ENCODE measurements at places on chromosomes 7 and 10.

GRCh38 chr7:74718336-74718735, 55.5 kb upstream of the NCF1 start:
- no peaks in the 10 kb centered on the region for H3K27me3 ChIP-seq
- no peak for DNase-seq
- H3K4me3 ChIP-seq: no peak overlapping the region
- H3K36me3 ChIP-seq: peaks cover 93% of the 10 kb centered on the region
- H3K27ac ChIP-seq: no peak overlapping the region

DNA sequence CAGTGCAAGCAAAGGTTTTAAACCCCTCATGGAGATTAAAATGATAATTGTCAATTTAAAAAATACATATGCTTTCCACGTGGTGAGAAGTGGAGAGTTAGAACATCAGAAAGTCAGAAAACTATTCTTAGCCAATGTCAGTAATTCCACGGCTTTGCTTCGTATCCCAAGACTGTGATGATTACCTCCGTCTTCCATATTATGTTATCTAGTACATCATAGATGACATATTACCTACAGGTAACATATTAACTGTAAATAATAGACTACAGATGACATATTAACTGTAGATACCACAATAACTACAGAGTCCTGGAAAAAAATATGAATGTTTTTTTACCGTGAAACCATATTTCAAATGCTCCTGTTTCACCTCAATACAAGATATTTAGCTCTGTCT, 579.4 kb upstream of the PFKP start:
- H3K27ac ChIP-seq: no peak overlapping the region
- DNase-seq: no peak
- no peak overlapping the region for H3K4me3 ChIP-seq
- H3K36me3 ChIP-seq: no peaks in the 10 kb centered on the region
- H3K27me3 ChIP-seq: no peaks in the 10 kb centered on the region

DNA sequence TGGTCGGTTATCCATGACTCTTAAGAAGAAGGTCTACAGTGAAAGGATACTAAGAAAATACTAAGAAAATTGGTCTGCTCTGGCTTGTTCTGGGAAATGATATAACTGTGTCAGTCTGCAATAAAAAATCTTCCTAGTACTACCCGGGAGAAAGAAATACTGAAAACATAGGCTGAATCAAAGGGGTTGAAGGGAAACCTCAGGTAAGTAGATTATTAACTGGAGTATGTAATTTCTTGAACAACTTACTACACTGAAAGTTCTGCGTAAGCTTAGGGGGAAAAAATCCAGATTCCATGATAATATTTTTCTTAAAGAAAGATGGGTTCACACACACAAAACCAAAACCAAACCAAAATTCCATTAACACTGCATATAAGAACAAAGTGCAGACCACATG, 143.3 kb downstream of the KMT2E start:
- peaks cover 19% of the 10 kb centered on the region for H3K36me3 ChIP-seq
- no peaks in the 10 kb centered on the region for H3K27me3 ChIP-seq
- DNase-seq: no peak
- no peak overlapping the region for H3K27ac ChIP-seq
- peaks cover 9% of the 10 kb centered on the region for H3K4me1 ChIP-seq

- H3K36me3 ChIP-seq: no peaks in the 10 kb centered on the region
- no peaks in the 10 kb centered on the region for H3K4me1 ChIP-seq
- no peak overlapping the region for H3K4me3 ChIP-seq
Measured at GRCh38 chr7:140196361-140197217, 19.8 kb upstream of the KDM7A start.
